Calu3 (cell line): ENCODE measurements at places on chromosomes 5 and 9. TPM values are rescaled to one million over a fixed set of nuclear protein-coding genes. Genes with fewer than 3 reads are reported as not detected.

GRCh38 chr5:132059043-132059695, 1.3 kb upstream of the IL3 start:
- DNase-seq = no peak
- H3K36me3 ChIP-seq = no peaks in the 10 kb centered on the region
- H3K4me1 ChIP-seq = no peaks in the 10 kb centered on the region
- no peak overlapping the region for H3K4me3 ChIP-seq
- no peak overlapping the region for H3K27ac ChIP-seq

DNA sequence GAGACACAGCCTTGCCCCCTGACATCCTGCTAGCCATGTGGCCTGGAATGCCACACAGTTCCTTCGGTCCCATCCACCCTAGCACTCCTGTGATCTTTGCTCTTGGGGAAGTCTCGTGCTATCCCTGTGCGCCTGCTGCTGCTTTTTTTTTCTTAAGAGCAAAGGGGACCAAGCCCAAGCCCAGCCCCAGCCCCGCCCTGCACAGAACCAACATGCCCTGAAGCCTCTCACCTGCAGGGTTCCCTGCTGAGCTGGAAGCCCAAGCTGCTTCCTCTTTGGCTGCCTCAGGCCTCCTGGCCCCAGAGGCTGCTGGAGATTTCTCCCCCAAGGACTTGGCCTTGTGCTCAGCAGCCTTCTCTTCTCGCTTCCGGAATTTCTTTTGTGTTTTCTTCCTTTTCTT, 1.8 kb downstream of the SURF6 start:
- no peak overlapping the region for H3K27ac ChIP-seq
- H3K27me3 ChIP-seq = no peaks in the 10 kb centered on the region
- peak overlapping the region; percentile 90 for H3K4me3 ChIP-seq
- peaks cover 52% of the 10 kb centered on the region for H3K36me3 ChIP-seq

- H3K36me3 ChIP-seq = no peaks in the 10 kb centered on the region
- no peak for DNase-seq
- H3K4me1 ChIP-seq = no peaks in the 10 kb centered on the region
- H3K27me3 ChIP-seq = peaks cover 88% of the 10 kb centered on the region
- no peak overlapping the region for H3K4me3 ChIP-seq
- H3K27ac ChIP-seq = no peak overlapping the region
Observed at GRCh38 chr9:89933578-89933977, 328.8 kb downstream of the GADD45G start.

- no peak overlapping the region for H3K27ac ChIP-seq
- H3K36me3 ChIP-seq = no peaks in the 10 kb centered on the region
- H3K4me3 ChIP-seq = no peak overlapping the region
- no peaks in the 10 kb centered on the region for H3K4me1 ChIP-seq
- DNase-seq = no peak
Observed at GRCh38 chr9:11088821-11089374, 476.1 kb upstream of the PTPRD start.

GRCh38 chr5:118553662-118554061, 434.7 kb downstream of the DTWD2 start:
- no peaks in the 10 kb centered on the region for H3K36me3 ChIP-seq
- H3K4me3 ChIP-seq = no peak overlapping the region
- no peaks in the 10 kb centered on the region for H3K4me1 ChIP-seq
- DNase-seq = no peak

GRCh38 chr5:100860407-100860806, 42.7 kb downstream of the ST8SIA4 start:
- H3K27ac ChIP-seq = no peak overlapping the region
- peaks cover 7% of the 10 kb centered on the region for H3K4me1 ChIP-seq
- no peak overlapping the region for H3K4me3 ChIP-seq
- H3K36me3 ChIP-seq = no peaks in the 10 kb centered on the region
- no peaks in the 10 kb centered on the region for H3K27me3 ChIP-seq

GRCh38 chr9:14958989-14959388, 48.8 kb upstream of the FREM1 start:
- H3K4me3 ChIP-seq = no peak overlapping the region
- H3K27me3 ChIP-seq = peaks cover 26% of the 10 kb centered on the region
- DNase-seq = no peak
- no peaks in the 10 kb centered on the region for H3K36me3 ChIP-seq
- H3K27ac ChIP-seq = no peak overlapping the region
- peaks cover 8% of the 10 kb centered on the region for H3K4me1 ChIP-seq

Gene N4BP3
- total RNA-seq = 4.8 and 6.9 TPM in 2 replicates

Gene PWWP2A
- 33.4 and 36.4 TPM in 2 replicates for total RNA-seq

Gene IFNA2
- not detected in 2 replicates for total RNA-seq
